ENCODE measurements at places on chromosomes 12 and 14.
A peak's percentile ranks its signal among the peaks of the same experiment; 100 is the strongest.

GRCh38 chr12:120928864-120929652, 24.9 kb upstream of the SPPL3 start:
- no peak for DNase-seq

DNA sequence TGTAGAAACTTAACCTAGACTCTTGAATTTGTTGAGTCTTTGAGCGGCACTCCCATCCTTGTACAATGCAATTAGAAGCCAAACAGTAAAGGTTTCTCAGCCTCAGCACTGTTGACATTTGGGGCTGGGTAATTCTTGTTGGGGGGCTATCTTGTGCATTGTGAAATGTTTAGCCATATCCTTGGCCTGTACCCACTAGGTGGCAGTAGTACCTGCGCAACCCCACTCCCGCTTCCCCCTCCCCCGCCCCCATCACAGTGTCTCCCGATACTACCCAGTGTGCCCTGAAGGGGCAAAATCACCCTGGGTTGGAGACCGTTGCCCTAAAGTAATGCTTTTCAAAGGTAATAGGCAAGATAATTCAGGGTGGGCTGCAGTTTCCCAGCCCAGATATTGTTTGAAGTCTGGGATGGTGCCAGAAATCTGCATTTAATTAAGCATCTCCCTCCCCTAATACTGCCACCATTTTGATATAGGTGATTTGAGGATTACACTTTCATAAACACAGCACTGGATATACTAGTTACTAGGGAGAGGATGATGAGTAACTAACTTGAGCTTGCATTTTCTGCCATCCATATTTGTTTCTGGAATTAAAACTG, 1.8 kb downstream of the COX6A1 start:
- DNase-seq = peak; percentile 26

DNA sequence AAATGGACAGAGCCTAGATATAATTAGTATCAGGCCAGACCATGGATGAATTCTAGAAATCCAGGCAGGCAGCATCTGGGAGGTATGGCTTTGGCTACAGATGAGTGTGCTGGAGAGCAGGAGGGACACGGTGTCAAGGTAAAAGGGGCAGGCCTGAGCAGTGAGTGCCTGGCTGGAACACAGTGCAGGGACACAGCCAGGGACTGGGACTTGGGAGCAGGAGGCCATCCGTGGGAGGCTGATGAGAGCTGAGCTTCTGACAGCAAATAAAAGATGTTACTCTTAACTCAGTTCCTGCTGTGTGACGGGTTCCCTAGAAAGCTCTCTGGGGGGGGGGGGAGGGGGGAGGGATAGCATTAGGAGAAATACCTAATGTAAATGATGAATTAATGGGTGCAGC, 13.6 kb upstream of the LGALS3 start:
- no peak for DNase-seq

DNA sequence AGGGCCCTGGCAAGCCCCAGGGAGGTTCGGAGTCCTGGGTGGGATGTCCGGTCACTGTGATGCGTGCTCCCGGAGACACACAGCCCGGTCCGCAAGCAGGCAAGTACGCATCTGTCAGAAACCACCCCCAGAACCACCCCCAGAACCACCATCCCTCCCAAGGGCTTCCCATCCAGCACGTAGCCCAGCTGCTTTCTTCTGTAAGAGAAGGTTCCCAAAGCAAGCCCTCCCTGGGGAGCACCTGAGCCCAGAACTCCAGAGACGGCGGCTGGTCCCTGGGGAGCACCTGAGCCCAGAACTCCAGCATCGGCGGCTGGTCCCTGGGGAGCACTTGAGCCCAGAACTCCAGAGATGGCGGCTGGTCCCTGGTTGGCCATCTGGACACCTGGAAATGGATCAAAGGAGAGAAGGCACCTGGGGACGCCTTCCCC, 2.6 kb upstream of the FBRSL1 start:
- no peak for DNase-seq

DNA sequence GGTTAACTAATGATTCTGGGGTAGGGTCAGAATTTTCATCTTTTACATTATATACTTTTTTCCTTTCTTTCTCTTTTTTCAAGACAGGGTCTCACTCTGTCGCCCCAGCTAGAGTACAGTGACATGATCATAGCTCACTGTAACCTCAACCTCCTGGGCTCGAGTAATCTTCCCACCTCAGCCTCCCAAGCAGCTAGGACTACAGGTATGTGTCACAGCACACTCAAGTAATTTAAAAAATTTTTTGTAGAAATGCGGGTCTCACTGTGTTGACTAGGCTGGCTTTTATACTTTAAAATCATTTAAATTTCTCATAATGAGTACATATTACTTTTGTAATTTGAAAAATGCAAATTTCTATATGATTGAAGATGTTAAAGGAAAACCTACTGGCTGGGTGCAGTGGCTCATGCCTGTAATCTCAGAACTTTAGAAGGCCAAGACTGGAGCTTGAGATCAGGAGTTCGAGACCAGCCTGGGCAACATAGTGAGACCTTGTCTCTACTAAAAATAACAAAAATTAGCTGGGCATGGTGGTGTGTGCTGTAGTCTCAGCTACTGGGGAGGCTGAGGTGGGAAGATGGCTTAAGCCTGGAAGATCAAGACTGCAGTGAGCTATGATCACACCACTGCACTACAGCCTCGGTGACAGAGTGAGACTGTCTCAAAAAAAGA, 25.7 kb downstream of the R3HDM2 start:
- DNase-seq = no peak

DNA sequence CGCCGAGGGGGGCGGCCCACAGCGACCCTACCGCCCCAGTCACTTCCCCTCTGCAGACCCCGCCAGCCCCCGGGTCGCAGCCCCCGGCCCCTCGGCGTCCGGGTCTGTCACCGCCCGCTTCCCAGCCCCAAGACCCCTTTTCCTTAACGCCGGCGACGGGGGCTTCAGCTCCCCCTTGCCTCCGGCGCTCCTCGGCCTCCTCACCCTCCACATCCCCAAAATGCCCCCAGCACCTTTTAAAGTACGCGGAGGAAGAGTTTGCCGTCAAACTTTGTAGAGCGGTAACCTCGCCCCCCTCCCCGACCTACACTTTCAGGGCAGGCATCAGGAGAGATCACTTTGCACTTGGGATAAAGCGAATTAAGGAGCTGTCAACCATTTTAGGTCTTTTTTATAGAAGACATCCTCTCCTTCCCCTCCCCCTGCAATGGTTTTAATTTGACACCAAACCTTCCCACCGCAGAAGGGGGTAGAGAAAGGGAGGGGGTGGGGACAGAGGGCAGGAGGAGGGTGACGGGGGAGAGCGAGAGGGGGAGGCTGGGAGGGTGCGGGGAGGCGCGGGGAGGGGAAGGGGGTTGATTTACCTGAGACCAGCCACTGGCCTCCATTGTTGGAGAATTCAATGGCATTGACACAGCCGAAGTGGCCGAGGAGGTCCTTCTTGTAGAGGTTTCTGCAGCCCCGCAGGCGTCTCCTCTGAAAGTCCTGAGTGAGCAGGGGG, 578 bp downstream of the DCAF5 start:
- DNase-seq = peak; percentile 6

GRCh38 chr12:20830456-20830855, 20.0 kb downstream of the SLCO1B3 start:
- no peak for DNase-seq

GRCh38 chr14:71231521-71232393, 324.5 kb downstream of the PCNX1 start:
- no peak for DNase-seq

DNA sequence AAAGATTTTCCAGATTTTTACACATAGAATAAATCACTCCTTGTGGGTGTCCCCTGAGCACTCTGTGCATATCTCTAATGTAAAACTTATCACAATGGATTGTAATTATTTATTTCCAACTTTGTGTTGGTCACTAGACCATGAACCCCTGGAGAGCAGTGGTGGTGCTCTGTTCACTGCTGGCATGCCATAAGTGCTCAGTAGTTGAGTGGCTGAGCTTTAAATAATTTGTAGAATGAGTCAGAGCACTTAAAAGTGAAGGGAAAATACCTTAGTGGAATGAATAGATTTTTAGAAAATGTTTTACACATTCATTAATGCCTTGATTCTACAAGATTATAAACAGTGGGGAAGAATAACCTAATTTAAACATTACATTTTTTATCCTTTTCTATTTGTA, 6.3 kb downstream of the MGAT4C start:
- DNase-seq = no peak

- no peak for DNase-seq
Measured at GRCh38 chr12:89451841-89452251, 72.8 kb downstream of the GALNT4 start.

- DNase-seq = no peak
Measured at GRCh38 chr12:73017981-73018380, 745.8 kb downstream of the TRHDE start.

DNA sequence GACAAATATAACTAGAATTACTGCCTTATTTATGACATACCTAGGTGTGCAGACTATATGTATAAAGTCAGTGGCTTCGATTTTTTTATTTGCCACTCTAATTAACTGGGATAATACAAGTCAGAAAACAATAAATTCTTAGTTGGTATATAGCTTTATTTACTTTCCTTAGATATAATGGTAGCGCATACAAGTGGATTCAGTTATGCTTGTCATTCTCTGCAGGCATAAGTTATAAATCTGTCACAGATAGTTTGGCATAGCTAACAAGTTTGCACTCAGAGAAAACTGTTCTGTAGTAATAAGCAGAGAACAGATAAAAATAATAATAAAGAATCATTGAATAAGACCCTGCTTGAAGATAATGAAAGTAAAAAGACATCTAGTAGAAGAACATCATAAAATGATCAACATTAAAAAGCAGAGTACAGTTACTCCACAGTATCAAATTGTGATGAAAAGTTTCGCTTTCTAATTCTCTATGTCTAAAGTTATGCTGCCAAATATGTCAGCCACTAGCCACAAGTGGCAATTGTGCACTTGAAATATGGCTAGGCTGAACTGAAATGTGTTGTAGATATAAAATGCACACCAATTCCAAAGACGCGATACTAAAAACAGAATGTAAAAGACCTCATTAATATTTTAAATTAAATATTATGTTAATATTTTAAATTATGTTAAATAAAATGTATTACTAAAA, 224.1 kb downstream of the SLC25A21 start:
- no peak for DNase-seq

- no peak for DNase-seq
Measured at GRCh38 chr12:52634266-52635056, 16.1 kb upstream of the KRT73 start.

DNA sequence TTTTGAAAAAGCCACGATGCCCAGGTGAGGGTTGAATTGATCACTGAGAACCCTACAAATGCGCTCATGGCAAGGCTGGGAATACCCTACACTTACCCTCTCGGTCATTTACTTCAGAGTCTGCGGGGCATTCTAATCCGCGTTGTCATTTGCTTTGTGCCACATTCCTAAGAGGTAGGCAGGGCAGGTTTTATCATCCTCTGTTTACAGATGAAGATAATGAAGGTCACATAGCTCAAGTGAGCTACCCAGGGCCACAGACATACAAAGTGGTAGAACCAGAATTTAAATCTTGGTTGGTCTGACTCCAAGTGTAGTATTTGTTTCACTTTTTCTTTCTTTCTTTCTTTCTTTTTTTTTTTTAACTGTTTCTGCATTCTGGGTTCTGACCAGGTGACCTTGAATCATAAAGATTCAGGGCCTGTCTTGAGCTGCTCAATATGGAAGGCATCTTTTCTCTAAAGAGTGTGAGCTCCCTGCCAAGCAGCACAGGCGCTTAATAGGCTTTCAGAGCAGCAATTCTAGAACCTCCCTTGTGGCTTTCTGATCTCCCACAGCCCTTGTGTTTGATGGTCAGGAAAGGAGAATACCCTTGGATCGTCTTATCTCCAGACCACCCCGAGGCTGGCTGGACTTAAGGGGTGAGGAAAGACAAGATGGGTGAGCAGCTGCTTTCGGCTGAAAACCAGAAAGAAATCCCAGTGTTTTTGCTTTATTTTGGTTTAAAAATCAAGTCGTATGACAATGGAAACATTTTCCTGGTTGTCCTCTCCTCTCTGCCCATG, 662 bp upstream of the BATF start:
- no peak for DNase-seq

- DNase-seq = no peak
Measured at GRCh38 chr14:65880507-65880906, 468.0 kb downstream of the FUT8 start.

DNA sequence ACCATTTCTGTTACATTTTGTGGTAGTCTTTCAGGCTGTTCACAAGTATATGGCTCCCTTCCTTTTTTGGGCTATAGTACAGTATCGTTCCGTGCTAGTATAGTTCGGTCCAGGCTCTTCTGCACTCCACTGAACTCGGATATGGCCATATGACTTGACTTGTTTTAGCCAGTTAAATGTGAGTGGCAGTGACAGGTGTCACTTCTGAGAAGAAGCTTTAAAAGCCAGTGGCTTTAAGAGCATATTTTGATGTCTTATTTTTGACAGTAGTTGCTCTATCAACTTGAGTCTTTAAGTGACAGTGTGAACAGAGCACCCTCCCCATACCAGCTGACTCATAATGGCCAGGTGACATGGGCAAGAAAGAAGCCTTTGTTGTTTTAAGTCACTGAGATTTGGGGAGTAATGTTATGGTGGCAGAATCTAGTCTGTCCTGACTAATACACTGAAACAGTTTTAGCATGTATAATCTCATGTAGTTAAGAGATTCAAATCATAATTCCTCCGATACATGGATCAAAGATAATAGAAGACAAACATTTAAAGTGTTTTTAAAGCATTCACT, 64.6 kb downstream of the ANO4 start:
- DNase-seq = no peak

DNA sequence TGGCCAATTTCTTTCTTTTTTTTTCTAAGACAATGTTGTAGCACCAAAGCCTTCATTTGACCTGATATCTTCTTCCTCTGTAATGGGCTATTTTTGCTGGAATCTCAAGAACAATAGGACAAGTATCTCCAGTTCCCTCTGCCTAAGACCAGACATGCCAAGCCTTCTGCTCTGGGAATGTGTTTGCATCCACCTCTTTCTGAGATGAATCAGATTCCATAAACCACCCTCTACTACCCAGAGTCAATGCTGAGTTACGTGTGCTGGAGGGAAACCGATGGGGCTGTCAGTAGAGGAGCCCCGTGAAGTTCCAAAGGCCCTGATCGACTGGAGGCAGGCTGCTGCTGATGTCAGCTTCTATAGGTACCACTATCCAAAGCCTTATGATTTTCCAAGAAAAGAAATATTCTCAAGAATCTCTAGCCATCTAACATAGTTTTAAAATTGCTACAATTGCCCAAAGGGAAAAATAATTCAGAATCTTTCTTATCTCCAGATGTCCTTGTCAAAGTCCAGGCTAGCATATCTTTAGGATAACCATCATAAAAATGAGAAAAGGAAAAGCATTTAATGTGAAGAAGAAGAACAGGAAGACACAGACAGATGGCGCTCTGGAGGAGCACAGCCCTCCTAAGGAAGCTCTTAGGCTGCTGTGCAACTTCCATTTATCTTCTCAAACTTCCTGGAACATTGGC, 101.9 kb downstream of the SLC8A3 start:
- no peak for DNase-seq

GRCh38 chr14:32492457-32492856, 163.4 kb downstream of the AKAP6 start:
- DNase-seq = no peak

All from stimulated activated CD8-positive, alpha-beta memory T cell treated with anti-CD3 and anti-CD28 coated beads, Interleukin-15, amount 100 ng/mL, for 24 hours (primary cell).